ENCODE measurements at places on chromosomes 4 and X.

DNA sequence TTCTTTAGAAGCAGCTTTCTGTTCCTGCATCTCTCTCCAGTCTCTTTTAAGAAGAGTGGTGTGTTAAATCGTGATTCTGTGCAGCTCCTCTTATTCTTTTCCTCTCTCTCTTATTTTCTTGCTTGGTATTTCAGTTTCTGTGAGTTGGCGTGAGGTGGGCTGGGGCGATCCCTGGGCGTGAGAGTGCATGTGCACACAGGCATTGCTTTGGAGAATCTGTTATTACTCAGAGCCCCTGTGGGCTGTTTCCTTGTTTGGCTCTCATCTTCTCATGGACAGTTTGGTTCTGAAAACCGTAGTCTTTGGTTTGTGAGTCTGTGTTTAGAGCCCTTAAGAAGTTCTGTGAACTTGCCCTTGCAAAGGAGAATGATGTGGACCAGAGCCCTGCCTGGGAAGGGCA is 97.2 kb upstream of the CLNK start:
- no peak for DNase-seq

GRCh38 chrX:31603411-31604120 is 531.7 kb upstream of the FTHL17 start:
- DNase-seq: no peak

DNA sequence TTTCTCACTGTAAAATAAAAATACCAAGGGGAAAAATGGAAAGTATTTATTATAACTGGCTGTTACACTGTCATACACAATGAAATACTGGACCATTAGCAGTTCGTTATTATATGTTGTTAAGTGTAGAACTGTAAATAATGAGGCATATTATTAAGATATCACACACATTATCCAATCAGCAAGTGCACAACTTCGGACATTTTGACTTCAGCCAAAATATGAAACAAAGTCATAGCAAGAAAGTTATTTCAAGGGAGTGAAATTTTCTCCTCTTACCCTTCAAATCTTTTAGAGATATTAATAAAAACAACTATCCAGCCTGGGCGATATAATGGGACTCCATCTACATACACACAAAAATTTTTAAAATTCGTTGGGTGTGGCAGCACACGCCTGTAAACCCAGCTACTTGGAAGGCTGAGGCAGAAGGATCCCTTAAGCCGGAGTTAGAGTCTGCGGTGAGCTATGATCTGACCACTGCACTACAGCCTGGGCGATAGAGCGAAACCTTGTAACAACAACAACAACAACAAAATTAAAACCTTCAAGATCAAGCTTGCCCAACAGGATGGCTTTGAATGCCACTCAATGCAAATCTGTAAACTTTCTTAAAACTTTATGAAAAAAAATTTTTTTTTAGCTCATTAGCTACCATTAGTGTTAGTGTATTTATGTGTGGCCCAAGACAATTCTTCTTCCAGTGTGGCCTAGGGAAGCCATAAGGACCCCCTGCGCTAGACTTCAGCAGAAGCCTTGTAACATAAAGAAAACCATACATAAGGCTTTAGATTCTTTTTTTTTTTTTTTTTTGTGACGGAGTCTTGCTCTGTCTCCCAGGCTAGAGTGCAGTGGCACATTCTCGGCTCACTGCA is 1.3 kb upstream of the CISD2 start:
- DNase-seq: no peak

- DNase-seq: no peak
Observed at GRCh38 chrX:44915361-44915868, 42.4 kb downstream of the KDM6A start.

- DNase-seq: no peak
Observed at GRCh38 chrX:95040104-95040503, 1366.1 kb downstream of the FAM133A start.

- DNase-seq: no peak
Observed at GRCh38 chr4:160848901-160849760, 1314.7 kb downstream of the FSTL5 start.

GRCh38 chrX:8403988-8404387 is 60.6 kb upstream of the VCX3B start:
- no peak for DNase-seq

All from activated naive CD4-positive, alpha-beta T cell (primary cell).